ENCODE measurements at places on chromosomes 2 and 18. TPM values are rescaled to one million over a fixed set of nuclear protein-coding genes. Genes with fewer than 3 reads are reported as not detected.

Gene HRH4
- under 0.01 TPM for total RNA-seq

Gene LHCGR
- not detected for total RNA-seq

Gene NOTO
- total RNA-seq: not detected

Gene TEKT4
- not detected for total RNA-seq

Gene SLC66A3
- total RNA-seq: 31.7 TPM

Gene MRO
- total RNA-seq: under 0.01 TPM

Gene SPIRE1
- 28.8 TPM for total RNA-seq

Gene PLGLB2
- total RNA-seq: 1.7 TPM

Gene DSC3
- under 0.01 TPM for total RNA-seq

Gene SKOR2
- not detected for total RNA-seq

Gene ACOXL
- not detected for total RNA-seq

Gene PLA2R1
- total RNA-seq: 8.3 TPM

Gene ASB18
- total RNA-seq: not detected

Gene WDFY1
- 156 TPM for total RNA-seq

Gene ADRA2B
- total RNA-seq: not detected

Gene AQP12A
- total RNA-seq: not detected

Gene KCNF1
- total RNA-seq: 2.6 TPM

Gene CPO
- total RNA-seq: under 0.01 TPM

Gene G6PC2
- not detected for total RNA-seq

Gene GALNT14
- 0.83 TPM for total RNA-seq

Gene DPYSL5
- not detected for total RNA-seq

Gene POU3F3
- total RNA-seq: not detected

Gene YWHAQ
- total RNA-seq: 323 TPM

Gene TMEM163
- not detected for total RNA-seq

Gene TNS1
- total RNA-seq: 44.4 TPM

Gene ADGRF3
- not detected for total RNA-seq

Gene ABCA12
- under 0.01 TPM for total RNA-seq

Gene CFAP221
- not detected for total RNA-seq

Data from fibroblast of lung (primary cell).